Gastrocnemius medialis (tissue), 4 donors: ENCODE measurements at places on chromosomes 1 and 21.

- DNase-seq = no peak
Observed at GRCh38 chr21:34590520-34590919, 24.4 kb downstream of the RCAN1 start.

GRCh38 chr1:108753363-108753762 lies 6.9 kb downstream of the STXBP3 start:
- DNase-seq = no peak

DNA sequence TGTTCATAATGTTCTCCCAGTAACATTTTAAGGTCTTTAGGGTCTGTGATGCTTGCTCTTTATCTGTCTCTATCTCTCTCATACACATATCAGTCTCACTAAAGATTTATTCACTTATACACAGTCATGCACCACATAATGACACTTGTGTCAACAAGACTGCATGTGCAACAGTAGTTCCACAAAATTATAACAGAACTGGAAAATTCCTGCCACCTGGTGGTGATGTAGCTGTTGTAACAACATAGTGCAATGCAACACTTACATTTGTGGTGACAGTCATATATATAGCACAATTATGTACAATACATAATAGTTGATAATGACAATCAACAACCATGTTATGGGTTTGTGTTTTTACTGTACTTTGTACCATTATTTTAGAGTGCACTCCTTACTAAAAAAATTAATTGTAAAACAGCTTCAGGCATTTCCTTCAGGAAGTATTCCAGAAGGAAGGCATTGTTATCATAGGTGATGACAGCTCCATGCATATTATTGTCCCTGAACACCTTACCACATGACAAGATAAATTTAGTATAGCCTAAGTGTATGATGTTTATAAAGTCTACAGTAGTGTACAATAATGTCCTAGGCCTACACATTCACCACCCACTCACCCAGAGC lies 8.1 kb downstream of the TDRD5 start:
- no peak for DNase-seq

DNA sequence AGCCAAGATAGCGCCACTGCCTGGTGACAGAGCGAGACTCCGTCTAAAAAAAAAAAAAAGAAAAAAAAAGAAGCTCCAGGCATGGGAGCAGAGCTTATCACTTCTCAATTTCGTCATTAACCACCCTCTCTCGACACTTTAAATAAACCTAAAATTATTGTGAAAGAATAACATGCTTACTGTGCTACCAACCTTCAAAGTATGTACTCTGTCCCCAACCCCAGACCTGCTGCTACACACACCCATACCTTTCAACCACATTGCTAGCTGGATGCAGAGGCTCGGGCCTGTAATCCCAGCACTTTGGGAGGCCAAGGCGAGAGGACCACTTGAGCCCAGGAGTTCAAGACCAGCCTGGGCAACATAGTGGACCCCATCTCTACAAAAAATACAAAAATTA lies 38.7 kb downstream of the GNPAT start:
- no peak for DNase-seq

DNA sequence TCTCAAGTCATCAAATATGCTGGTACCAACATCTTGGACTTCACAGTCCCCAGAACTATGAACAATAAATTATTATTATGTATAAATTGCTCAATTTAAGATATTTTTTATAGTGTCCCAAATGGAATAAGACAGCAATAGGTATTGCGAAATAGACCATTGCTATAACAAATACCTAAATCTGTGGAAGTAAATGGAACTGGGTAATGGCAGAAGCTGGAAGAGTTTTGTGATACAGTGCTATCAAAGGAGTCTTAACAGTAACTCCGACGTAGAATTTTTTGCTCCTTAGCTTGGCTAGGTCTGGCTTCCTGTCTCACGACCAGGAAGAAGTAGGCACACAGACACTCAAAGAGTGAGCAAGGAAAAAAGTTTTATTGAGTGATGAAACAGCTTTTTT lies 1791.5 kb downstream of the PLA2G4A start:
- DNase-seq = no peak

- no peak for DNase-seq
Observed at GRCh38 chr1:113874012-113874879, 2.7 kb upstream of the PTPN22 start.

- DNase-seq = no peak
Observed at GRCh38 chr1:81345110-81345509, 455.6 kb upstream of the ADGRL2 start.

GRCh38 chr1:160891474-160891873 lies 6.5 kb upstream of the ITLN1 start:
- no peak for DNase-seq

GRCh38 chr1:66211521-66211920 lies 322.4 kb upstream of the SGIP1 start:
- DNase-seq = no peak

- no peak for DNase-seq
Observed at GRCh38 chr1:21237446-21238088, 52.7 kb downstream of the ECE1 start.

DNA sequence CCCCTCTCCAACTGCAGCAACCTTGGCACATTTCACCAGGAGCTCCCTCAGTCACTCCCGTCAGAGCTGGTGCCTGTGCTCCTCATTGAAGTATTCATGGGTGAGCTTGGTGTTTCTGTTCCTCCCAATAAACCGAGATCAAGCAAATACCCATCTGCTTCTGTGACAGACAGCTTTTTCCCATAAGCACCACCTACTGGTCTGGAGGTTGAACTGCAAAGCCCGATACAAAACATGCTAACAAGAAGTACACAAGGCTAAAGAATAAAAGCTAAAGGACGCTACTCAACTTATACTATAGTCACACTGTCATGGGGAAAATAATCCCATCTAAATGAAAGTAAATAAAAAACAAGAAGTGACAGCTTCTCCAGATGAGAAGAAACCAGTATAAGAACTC lies 111.9 kb upstream of the C21orf91 start:
- DNase-seq = no peak

- DNase-seq = no peak
Observed at GRCh38 chr1:2303781-2304180, 75.7 kb downstream of the SKI start.

DNA sequence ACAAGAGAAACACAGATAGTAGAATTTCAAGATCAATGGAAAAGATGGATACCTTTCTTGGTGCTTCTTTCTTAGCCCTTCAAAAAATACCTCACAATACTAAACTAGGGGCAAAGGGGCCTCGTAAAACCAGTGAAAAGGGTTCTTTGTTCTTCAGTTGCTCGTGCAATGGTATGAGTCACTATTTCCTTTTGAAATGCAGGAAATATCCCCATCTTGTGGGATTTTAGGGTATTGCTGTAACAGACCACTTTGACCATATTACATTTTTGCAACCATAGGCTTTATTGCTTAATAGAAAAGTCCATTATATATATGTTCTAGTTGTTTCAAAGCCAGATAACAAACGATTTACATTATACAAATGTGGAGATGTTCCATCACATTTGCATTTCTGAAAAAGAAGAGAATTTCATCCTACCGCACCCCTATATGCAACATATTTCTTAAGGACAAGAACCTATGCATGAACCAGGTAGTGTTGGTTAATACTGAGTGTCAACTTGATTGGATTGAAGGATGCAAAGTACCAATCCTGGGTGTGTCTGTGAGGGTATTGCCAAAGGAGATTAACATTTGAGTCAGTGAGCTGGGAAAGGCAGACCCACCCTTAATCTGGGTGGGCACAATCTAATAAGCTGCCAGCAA lies 88.6 kb upstream of the PKN2 start:
- DNase-seq = no peak

DNA sequence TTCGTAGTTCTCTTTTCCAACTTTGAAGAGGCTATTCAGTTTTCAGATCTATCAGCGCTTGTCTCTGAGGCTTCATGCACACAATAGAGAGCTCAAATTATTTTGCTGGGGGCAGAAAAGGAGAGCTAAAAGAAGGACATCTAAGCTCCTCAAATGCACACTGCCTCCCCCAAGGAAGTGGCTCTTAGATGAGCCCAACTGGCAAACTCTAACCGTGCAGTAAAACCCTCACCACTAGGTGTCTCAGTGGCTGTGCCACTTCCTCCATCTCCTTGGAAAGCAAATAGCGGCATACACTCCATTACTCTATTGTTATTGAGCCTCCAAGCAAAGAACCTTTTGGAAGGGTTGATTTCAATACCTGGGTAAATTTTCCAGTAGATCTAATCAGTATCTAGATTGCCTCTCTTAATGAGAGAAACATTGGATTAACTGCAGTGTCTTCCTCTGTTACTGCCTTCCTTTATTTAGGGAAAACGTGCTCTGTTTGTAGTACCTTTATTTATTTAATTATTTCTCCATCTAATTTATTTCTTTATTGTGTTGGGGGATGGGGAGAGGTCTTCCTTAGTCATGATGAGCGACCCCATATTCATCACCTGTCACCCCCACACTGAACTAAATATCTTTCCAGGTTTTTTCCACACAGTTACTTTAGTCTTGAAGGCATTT lies 9.2 kb upstream of the SFPQ start:
- DNase-seq = peak; percentile 55

DNA sequence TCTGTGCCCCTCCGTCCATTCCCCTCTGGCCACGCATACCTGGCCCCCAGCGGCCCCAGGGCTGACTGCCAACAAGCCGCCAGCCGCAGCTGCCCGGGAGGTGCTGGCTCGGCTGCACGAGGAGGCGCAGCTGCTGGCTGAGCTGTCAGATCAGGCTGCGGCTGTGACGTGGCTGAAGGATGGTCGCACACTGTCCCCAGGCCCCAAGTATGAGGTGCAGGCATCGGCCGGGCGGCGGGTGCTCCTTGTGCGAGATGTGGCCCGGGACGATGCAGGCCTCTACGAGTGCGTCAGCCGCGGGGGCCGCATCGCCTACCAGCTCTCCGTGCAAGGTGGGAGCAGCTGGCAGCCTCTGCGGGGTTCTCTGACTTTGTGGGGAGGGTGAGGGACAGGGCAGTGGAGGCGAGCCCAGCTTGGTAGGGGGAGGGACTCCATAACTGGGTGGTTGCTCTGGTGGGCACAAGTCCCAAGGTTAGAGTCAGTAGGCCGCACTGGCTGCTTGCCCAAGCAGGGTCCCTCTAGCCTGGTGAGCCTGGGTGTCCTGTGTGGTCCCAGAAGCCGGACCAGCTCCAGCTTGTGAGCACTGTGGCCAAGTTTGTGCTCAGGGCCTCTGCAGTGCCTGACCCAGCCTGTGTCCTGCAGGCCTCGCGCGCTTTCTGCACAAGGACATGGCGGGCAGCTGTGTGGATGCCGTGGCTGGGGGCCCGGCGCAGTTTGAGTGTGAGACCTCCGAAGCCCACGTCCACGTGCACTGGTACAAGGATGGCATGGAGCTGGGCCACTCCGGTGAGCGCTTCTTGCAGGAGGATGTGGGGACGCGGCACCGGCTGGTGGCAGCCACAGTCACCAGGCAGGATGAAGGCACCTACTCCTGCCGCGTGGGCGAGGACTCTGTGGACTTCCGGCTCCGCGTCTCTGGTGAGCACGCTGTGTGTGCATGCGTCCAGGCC lies 8.8 kb downstream of the OBSCN start:
- no peak for DNase-seq

DNA sequence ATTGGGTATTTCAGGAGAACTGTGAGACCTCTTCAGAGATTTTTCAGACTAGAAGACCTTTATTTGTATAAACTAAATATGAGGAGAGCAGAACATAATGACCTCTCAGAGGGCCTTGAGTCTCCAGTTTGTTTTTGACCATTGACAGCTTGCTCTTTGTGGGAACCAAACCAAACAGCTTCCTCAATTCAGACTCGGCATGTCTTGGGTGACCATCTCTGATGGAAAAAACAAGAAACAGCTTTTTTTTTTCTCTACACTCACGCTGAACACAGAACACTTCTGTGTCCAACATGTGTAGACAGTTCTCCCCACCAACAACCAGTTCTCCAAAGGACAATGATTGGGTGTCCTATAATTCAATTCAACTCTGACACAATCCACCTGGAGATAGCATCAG lies 11.5 kb downstream of the ATP1A4 start:
- no peak for DNase-seq

- no peak for DNase-seq
Observed at GRCh38 chr1:162387226-162388082, 5.9 kb downstream of the C1orf226 start.

DNA sequence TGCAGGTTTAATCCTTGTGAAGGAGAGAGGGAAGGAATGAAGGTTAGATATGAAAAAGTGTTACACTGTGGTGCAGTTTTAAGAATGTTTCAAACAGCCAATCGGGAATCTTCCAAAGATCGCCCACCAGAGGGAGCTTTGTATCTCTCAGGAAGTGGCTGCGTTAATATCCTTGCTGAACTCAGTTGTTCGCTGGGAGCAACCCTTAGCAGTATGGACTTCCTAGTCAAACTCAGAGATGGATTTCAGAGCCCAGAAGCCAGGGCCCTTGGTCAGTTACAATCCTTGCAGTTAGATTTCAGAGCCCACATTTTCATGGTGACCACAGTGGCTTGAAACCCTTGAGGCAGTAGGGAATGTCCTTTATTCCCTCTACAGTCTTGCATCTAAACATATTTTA lies 136.2 kb downstream of the NTNG1 start:
- DNase-seq = peak; percentile 2

- no peak for DNase-seq
Observed at GRCh38 chr1:96049759-96050409, 671.7 kb upstream of the PTBP2 start.

GRCh38 chr21:37475186-37475868 lies 108.8 kb downstream of the DYRK1A start:
- no peak for DNase-seq

DNA sequence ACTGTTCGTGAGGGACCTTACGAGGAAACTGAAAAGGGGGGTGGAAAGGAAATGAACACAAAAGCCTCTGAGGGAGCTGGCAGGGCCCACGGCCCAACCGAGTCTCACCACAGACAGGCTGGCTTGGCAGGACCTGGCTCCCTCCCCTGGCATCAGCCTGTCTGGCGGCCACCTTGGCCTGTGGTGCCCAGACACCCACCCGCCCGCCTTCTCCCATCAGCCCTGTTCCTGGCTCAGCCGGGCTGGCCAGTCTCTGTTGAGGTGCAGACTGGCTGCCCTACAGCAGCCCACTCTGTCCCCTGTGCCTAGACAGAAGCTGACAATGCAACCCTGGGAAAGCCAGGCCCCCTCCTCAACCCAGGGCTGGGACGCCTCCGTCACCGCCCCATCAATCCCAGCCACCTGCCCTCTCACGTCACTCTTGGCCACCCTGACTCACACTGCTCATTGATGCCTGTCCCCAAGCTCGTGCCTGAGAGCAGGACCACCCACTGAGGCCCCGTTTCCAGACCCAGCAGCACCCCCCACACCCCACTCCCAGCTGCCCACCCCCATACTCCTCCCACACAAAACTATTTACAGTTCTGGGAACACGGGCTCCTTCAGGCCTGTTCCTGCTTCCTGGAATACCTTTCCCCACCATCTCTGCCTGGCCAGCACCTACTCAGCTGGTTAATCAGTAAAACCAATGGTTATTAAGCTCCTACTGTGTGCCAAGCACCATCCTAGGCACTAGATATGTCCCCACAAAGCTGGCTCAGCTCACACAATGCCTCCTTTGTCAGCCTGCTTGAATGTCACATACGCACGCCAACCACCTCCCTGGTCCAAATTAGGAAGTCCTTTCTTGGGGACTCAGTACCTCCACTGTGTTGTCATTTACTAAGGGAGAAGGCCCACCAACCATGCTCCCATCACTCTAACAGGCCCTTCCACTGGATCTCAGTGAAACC lies 22.7 kb downstream of the SDC3 start:
- no peak for DNase-seq

- no peak for DNase-seq
Observed at GRCh38 chr21:34510148-34511142, 1.6 kb downstream of the KCNE1 start.
